ENCODE measurements at places on chromosomes 3 and 15.

GRCh38 chr15:49686599-49686998, 65.8 kb downstream of the DTWD1 start:
- DNase-seq: no peak

GRCh38 chr15:76177491-76178040, 117.8 kb downstream of the TMEM266 start:
- DNase-seq: no peak

DNA sequence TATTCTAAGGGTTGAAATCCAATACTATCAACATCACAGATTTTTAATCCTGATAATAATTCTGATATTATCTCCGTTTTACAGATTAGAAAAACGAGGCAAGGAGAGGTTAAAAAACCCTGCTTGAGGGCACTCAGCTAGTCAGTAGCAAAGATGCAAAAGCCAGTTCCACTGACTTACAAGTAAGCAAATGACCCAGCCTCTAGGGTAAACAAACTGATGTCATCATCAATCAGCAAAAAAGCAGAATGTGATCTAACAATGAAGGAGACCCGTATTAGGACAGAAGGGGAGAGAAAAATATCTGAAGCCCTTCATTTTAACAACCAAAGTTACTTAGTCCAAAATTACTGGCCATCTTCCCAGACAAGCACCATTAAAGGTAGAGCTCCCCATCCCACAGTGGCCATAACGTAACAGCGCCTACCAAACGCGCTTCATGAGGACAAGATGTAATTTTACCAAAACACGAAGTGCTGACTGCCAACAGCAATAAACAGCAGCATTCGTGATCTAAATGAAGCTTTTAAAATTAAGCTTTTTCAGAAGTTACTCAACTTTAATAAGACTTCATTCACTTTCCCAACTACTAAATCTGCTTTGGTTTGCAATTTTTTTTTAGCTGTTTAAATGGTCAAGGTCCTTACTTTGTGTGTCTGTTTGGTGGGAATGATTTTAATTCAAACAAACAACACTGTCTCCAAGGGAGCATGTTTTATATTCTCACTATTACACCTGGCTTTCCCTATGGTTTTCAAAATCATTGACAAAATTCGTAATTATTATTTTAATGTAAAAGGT, 176.6 kb downstream of the OSBPL10 start:
- DNase-seq: no peak

GRCh38 chr3:119408243-119408950, 55.0 kb downstream of the TMEM39A start:
- no peak for DNase-seq

DNA sequence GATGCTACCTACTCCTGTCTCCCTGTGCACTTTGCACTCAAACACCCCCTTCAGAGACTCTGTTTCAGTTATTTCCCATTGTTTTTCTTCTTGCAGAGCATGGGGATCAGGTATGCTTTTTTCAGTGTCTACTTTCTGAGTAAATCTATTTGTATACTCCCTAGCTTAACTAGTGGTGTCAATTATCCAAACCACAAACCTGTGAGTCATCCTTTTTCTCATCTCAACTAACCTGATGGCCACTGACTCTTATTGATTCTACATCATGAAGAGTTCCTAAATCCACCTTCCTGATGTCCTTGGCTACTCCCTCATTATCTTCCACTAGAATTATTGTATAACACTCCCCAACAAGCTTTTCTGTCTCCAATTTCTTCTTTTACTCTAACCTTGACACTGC, 68.0 kb downstream of the DIPK2A start:
- DNase-seq: no peak

GRCh38 chr3:122843604-122844003, 48.7 kb downstream of the SLC49A4 start:
- no peak for DNase-seq

- DNase-seq: no peak
These were observed 110.5 kb upstream of the WNT5A start for GRCh38 chr3:55597641-55598040.

GRCh38 chr3:99545941-99546580, 92.3 kb upstream of the COL8A1 start:
- no peak for DNase-seq

GRCh38 chr3:38805004-38805403, 11.0 kb downstream of the SCN10A start:
- no peak for DNase-seq

DNA sequence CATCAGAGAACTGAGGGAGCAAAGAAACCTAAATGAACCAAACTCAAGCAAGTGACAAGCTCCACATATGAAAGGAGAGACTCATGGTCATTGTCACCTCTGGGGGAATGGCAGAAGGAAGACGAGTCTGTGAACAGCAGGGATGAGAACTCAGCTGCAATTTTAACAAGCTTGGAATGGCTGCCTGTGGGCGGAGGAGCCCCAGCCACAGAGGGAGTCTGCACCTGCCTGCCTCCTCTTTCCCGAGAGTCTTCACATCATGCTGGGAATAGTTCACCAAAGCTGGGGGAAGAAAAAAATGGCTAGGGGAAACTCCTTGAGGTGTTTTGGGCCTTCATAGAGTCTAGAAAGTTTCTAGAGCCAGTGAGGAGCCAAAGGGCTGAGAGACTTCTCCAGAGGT, 21.3 kb upstream of the BHLHE40 start:
- DNase-seq: no peak

- no peak for DNase-seq
These were observed 241.1 kb downstream of the ZNF621 start for GRCh38 chr3:40765884-40766283.

DNA sequence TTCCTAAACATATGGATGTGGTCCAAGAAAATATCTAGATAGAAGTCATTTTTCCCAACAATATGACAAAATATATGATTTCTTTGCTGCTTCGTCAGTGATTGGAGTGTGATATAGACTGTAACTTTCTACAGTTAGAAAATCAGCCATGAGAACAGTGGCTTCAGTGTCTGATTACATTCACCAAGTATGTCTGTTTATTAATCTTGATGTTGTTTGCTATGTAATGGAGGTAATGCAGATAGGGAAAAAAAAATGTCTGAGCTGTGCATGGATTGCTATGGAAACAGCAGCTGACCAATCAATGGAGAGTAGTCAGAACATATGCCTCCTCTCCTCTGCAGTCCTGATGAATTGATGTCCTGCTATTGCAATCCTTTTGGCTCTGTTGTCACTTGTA, 72.3 kb upstream of the GAP43 start:
- DNase-seq: no peak

GRCh38 chr3:26962492-26963360, 340.2 kb downstream of the LRRC3B start:
- no peak for DNase-seq

DNA sequence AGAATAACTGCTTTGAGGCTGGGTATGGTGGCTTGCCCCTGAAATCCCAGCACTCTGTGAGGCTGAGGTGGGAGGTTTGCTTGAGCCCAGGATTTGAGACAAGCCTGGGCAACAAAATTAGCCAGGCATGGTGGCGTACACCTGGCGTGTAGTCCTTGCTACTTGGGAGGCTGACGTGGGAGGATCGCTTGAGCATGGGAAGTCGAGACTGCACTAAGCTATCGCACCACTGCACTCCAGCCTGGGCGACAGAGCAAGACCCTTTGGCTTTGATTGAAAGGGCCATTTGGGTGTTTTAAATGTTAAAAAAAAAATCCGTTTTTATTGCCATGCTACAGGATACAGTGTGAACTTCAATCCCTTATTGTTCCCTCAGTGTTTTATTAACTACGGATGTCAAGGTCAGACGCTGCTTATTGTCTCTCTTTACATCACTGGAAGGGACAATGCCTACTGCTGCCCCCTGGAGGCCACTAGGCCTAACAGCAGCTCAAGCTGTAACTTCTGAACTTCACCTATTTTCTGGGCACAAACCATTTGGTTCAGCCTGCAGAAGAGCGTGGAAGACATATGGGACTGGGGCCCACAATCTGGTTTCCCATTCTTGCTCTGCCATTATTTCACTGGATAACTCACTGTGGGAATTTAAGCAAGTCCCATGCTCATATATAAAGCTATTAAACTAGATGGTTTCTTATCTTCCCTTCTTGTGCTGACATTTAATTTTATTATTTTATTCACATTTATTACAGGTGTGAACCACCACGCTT, 15.3 kb upstream of the IREB2 start:
- DNase-seq: peak; percentile 53

- no peak for DNase-seq
These were observed 221.2 kb downstream of the IGSF11 start for GRCh38 chr3:118813472-118813871.

DNA sequence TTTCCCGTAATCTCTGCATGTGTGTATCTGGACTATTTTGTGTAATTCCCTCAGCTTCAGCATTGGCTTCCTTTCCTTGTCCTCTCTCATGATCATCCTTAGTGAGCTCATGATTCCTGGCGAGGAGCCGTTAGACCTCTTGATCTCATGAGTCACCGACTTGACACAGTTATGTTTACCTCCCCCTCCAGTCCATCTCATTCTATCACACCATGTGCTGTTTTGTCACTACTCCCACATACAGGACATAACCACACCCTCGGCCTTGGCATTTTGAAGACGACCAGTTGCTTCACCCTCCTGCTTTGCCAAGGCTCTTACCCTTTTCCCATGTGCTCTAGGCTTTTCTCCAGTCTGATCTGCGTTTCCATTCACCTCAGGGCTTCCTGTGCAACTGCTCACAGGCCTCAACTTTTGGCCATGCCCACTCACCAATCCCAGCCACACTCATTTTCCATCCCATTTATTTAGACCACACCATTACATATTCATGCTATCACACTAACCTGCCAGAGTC, 41.5 kb downstream of the CP start:
- no peak for DNase-seq

DNA sequence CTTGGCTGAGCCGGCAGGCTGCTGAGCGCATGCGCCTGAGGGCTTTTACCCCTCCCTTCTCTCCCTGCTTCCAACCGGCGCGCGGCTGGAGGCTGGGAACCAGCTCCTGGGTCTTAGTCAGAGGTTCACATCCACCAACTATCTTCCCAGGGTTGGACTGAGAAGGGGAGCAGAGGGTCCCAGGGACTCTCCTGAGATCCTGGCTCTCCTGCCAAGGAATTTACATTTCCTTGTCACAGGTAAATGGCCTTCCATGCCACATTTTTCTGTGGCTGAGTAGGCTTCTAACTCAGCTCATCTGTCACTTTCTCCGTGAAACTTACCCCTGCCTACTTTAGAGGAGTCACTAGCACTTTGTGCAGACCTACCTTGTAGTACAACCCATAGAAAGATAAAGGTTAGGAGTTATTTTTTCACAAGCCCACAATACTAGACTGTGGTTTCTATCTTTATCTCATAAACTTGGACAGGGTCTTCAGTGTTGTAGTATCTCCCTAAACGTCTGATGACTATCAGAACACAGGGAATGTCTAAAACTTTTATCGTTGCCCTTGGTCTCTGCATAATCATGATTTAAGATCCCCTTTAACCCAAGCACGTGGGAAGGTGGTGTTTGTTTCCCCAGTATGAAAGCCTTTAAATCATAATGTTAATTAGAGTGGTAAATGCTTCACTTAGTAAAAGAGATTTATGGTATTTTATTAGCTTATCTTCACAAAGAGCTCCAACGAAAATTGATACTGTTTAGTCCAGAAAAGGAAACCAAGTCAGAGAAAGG, 638 bp upstream of the TBC1D5 start:
- DNase-seq: no peak

DNA sequence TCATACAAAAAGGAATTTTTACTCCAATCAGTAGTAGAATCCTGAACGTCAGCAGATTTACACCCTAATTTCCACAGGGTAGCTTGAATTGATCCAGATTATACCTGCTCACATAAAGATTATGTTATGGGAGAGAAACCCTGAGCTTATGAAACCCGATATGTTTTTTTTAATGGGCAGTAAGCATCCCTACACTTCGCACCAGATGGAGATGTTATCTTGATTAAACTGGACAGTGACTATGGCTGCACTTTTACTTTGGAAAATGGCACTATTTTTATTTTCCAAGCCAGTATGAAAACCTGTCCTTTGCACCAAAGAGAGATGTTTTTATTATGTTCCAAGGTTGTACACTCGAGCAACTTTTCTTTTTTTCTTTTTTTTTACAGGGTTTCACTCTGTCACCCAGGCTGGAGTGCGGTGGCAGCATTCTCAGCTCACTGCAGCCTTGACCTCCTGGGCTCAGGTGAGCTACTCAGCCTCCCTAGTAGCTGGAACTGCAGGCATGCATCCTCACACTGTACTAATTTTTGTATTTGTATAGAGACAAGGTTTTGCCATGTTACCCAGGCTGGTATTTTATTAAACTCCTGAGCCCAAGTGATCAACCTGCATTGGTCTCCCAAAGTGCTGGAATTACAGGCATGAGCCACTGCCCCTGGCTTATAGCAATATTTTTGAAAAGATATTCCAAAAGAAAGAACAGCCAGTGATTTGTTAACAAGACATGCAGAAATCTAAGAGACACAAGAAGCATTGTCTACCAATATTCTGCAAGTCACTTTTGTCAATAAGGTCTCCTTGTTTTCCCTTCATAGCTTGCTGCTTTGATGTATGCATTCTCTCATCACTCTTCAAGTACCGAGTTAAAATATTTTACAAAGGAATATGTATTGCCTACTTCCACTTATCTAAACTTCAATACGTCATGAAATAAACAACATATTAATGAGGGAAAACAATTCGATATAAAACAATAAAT, 1412.6 kb downstream of the ZPLD1 start:
- DNase-seq: no peak

- no peak for DNase-seq
These were observed 27.6 kb downstream of the NIPA2 start for GRCh38 chr15:22866079-22866478.

GRCh38 chr3:171385086-171385485, 75.1 kb downstream of the TNIK start:
- no peak for DNase-seq

DNA sequence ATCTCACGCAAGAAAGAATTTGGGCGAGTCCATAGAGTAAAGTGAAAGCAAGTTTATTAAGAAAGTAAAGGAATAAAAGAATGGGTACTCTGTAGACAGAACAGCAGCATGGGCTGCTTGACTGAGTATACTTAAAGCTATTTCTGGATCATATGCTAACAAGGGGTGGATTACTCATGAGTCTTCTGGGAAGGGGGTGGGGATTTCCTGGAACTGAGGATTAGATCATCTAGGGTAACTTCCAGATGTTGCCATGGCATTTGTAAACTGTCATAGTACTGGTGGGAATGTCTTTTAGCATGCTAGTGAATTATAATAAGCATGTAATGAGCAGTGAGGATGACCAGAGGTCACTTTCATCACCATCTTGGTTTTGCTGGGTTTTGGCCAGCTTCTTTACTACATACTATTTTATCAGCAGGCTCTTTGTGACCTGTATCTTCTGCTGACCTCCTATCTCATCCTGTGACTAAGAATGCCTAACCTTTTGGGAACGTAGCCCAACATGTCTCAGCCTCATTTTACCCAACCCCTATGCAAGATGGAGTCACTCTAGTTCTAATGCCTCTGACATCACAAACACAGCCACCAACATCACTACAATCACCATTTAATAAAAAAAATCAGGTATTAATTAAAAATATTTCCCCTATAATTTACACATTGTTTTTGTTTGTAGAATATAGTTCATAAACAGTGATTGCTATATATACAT, 890.7 kb upstream of the EPHA6 start:
- DNase-seq: no peak

- no peak for DNase-seq
These were observed 126.3 kb downstream of the DMXL2 start for GRCh38 chr15:51496246-51496645.

GRCh38 chr3:133408961-133409360, 9.1 kb downstream of the BFSP2 start:
- no peak for DNase-seq

GRCh38 chr3:112560721-112561483, 860 bp downstream of the ATG3 start:
- peak; percentile 34 for DNase-seq

Measured in stimulated activated CD4-positive, alpha-beta T cell treated with anti-CD3 and anti-CD28 coated beads, Interleukin-1b, Interleukin-23, amount 100 ng/mL, for 4 hours (primary cell).